A549 treated with CpdA at 1 μM for 4 hours (cell line): ENCODE measurements at places on chromosomes 1 and 21. TPM values are rescaled to one million over a fixed set of nuclear protein-coding genes. Genes with fewer than 3 reads are reported as not detected.

S100A4 gene
- 1,624 to 1,839 TPM (median 1,665 TPM) in 5 replicates for total RNA-seq

MR1 gene
- 6.5 to 9.6 TPM (median 7.3 TPM) in 5 replicates for total RNA-seq

RGS7 gene
- total RNA-seq = 0.03 to 0.12 TPM (median 0.09 TPM) in 4 of 5 replicates, not detected in the other

RWDD3 gene
- total RNA-seq = 9.0 to 11.2 TPM (median 10.6 TPM) in 5 replicates

AMY1C gene
- total RNA-seq = not detected in 5 replicates

RPE65 gene
- not detected in 5 replicates for total RNA-seq

OSCP1 gene
- 5.0 to 8.1 TPM (median 6.1 TPM) in 5 replicates for total RNA-seq

RHD gene
- total RNA-seq = not detected in 5 replicates

SPATA21 gene
- 0.06 to 0.12 TPM (median 0.09 TPM) in 4 of 5 replicates, not detected in the other for total RNA-seq

CLCA1 gene
- total RNA-seq = not detected in 5 replicates
